GF-D8 (cell line): ENCODE measurements at places on chromosomes 7 and 10.

DNA sequence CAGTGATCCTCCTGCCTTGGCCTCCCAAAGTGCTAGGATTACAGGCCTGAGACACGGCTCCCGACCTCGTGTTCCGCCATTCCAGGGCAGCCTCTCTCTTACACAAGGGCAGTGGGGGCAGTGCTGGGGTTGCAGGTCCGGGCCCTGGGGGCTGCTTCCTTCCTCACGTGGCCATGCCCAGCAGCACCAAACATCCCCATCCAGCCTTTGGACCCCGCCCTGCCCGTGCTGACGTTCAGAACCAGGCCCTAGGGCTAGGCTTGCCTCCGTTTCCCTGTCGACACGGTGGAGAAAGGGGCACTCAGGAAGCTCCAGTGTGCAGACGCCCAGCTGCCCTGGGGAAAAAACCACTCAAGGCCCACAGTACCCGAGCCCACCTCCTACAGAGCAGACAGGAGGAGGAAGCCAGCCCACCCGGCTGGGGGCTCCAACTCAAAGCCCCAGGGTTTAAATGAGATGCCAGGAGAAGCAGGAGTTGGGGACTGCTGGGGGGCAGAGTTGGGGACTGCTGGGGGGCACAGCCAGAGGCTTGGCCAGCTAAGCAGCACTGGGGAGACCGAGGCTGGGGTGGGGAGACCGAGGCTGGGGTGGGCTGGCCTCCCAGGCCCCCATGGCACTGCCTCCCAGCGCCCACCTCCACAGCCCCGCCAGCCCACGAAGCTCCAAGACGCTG is 35.9 kb downstream of the ADAP1 start:
- DNase-seq = no peak

- no peak for DNase-seq
Measured at GRCh38 chr10:107919626-107920235, 755.2 kb upstream of the SORCS1 start.

GRCh38 chr7:152090747-152091146 is 65.3 kb downstream of the GALNT11 start:
- DNase-seq = no peak

GRCh38 chr10:12869427-12869826 is 132.1 kb downstream of the CCDC3 start:
- no peak for DNase-seq

GRCh38 chr7:40604601-40605438 is 470.0 kb downstream of the SUGCT start:
- no peak for DNase-seq

DNA sequence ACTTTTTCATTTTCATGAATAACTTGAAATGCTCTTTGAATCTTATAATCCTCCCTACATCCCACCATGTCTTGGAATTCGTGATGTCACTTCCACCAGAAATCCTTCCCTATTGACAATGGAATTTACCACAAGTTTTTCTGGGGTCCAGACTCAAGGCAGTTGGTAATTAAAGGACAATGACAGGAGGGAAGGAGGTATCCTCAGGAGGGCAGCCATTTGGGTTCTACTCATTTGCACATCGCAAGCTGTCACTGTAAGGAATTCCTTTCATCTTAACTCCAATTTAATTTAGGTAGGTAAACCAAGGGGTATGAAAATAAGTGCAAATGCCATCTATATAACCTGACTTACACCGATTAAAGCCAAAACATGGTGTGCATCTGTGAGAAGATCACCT is 21.9 kb downstream of the LRRC17 start:
- no peak for DNase-seq

- DNase-seq = no peak
Measured at GRCh38 chr7:37247861-37248260, 200.8 kb downstream of the ELMO1 start.

GRCh38 chr7:132577206-132578049 is 1.2 kb upstream of the PLXNA4 start:
- DNase-seq = no peak

DNA sequence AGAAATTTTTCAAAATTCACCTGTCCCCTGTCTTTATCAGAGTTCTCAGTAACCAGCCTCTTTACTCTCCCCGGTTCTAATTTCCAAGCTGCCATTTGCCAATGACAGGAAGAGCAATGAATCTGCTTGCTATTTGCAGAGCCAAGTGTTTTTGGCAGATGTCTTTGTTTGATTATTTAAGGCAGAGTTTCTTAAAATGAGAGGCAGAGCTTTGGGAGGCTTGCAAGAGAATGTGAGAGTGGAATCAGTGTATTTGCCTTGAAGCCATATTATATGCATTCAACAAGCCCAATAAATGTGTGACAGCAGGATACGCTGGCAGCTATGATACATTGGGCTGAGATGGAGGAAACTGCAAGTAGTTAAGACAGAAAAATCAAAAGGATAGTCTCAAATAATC is 196.5 kb downstream of the PHF14 start:
- no peak for DNase-seq

DNA sequence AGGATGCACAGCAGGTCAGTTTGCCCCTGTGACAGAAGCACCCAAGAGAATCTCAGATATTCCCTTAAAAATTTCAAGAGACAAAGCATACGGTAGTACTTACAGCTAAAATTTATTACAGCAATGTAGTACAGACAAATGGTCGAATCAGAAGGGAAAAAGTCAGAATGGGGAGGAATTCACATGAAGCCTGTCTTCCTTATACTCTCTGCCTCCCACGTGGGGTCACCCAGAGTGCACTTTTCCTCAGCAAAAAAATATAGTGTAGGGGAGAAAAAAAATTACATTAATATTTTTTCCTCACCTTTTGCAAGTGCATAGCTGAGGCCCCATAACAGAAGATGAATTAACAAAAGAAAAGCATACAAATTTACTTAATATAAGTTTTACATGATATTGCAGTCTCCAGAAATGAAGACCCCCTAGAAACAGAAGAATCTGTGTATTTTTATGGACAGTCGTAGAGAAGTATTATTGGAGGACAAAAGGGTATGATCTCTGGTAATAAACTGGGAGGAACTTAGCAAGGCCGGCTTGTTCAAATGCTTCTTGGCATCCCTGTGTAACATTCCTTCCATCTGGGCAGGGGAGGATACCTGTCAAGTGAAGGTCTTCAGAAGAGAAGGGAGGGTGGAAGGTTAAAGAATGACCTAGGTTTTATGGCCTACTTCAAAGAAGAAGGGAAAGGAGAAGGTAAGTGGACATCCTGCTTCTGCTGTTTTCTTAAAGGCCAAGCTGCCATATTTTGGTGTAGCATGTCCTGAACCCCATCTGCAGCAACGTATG is 270.6 kb upstream of the MAGI2 start:
- no peak for DNase-seq

- peak; percentile 59 for DNase-seq
Measured at GRCh38 chr10:3850999-3851937, 66.3 kb upstream of the KLF6 start.

GRCh38 chr7:140023728-140024127 is 39.0 kb downstream of the PARP12 start:
- DNase-seq = no peak

DNA sequence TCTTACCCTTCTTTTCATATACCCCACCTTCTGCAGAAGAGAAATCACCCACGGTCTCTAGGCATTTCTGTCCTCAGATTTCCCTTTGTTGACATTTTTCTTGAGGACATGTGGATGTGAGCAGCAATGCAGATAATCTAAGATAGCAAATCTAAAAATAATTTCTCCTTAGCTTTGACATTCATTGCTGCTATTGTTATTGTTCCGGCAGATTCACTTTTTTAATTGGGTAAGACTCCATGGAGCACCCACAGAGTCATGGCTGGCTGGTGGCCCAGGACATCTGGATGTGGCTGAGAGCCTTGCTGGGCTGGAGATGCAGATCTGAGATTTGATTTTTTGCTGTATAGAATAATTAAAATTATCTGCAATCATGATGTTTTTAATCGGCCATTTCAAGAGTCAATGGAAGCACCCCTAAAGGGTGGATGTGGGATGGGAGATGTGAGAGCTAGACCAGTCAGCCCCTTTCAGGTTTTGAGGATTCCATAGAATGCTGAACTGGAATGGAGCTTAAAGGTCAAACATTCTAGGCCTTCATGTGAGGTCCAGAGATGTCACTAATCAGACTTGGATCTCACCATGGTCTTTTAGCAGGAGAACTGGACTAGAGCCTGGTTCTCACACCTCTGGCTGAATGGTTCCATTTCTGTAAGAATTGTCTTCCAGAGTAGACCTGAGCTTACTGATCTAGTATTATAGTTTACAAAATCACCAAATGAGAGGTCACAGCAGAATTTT is 37.5 kb downstream of the TAS2R41 start:
- no peak for DNase-seq

GRCh38 chr10:75202321-75203045 is 8.1 kb upstream of the VDAC2 start:
- no peak for DNase-seq

- DNase-seq = no peak
Measured at GRCh38 chr7:144049491-144049890, 743 bp downstream of the OR2A5 start.

DNA sequence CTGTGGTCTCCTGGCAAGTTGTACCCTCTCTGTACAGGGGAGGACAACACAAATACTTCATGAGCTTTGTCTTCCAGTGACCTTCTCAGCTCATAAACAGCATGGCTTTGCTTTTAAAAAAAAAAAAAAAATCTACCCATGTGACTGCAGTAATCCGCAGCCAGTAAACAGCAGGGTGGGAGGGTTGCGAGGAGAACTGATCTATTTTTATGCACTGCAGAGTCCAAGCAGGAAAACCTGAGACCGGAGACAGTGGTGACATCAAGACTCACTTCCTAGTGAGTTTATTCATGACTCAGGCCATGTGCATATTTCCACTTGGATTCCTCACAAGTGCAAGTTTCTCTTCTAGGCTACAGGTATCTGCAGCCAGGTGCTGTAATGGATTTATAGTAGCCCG is 127.9 kb downstream of the NRF1 start:
- DNase-seq = no peak

DNA sequence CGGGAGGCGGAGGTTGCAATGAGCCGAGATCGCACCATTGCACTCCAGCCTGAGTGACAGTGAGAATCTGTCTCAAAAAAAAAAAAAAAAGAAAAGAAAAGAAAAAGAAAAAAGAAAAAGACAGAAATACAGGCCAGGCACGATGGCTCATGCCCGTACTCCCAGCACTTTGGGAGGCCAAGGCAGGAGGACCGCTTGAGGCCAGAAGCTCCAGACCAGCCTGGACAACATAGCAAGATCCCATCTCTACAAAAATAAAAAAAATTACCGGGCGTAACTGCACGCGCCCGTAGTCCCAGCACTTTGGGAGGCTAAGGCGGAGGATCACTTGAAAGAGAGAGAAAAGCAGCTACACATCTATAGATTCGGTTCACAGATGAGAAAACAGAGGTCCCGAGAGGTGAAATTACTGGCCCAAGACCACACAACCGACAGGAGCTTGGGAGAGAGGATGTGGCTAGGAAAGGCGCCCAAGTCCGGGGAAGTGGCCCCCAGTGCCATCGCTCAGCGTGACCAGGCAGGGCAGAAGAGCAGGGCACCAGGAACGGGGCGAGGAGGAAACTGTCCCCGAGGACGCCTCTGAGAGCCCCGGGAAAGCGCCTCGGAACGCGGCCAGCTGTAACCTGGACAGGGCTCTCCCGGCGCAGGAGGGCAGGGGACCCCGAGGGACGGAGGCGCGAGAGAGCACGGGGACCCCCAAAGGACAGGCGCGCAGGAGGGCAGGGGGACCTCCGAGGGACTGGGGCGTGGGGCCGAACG is 612 bp downstream of the SNX8 start:
- DNase-seq = no peak

- no peak for DNase-seq
Measured at GRCh38 chr10:6973899-6974298, 393.8 kb upstream of the PRKCQ start.

- DNase-seq = no peak
Measured at GRCh38 chr10:26566525-26567350, 128.6 kb downstream of the APBB1IP start.

DNA sequence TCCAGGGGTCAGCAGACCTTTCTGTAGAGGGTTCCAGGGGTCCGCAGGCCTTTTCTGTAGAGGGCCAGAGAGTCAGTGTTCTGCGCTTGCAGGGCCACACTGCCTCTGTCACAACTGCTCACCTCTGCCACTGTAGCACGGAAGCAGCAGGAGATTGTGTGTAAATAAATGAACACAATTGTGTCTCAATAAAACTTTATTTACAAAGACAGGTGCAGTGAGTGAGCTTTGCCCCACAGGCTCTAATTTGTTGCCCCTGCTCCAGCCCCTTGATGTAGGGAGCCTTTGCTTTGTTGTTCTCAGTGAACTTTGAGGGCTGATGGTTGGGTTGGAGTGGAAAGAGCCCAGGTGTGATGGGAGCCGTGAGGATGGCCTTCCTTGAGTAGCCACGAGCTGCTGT is 67.8 kb downstream of the MGMT start:
- DNase-seq = no peak

DNA sequence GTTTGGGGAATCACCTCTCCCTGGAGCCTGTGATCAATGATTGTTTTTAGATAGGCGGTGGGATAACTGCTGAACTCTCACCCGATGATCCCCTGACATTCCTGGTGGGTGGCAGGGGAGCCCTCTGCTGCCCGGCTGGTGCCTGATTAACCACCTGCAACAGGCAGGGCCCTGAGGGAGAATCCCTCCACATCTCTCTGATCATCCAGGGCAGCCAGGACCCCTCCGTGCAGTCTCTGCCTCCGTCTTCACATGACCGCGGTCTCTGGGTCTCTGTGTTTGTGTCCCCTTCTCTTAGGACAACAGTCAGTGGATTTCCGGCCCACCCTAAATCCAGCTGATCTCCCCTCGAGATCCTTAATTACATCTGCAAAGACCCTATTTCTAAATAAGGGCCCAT is 17.4 kb downstream of the CALML5 start:
- DNase-seq = no peak

DNA sequence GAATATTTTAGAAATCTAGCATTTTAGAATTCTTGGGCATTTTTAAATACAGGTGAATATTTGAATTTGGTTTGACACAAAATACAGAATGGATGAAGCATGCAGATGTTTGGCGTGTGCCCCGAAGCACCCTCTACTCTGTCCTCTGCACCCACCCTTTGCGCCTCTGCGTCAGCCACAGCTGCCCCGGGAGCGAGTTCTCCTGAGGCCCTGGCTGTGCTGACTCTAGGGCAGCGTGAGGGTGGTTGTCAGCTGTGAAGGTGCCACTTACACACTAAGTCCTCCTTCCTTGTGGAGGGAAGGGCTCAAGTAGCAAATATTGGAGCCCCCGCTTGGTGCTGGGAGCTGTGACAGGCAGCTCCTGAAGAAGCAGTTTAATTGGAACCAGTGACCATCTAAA is 48.4 kb downstream of the DAGLB start:
- no peak for DNase-seq

DNA sequence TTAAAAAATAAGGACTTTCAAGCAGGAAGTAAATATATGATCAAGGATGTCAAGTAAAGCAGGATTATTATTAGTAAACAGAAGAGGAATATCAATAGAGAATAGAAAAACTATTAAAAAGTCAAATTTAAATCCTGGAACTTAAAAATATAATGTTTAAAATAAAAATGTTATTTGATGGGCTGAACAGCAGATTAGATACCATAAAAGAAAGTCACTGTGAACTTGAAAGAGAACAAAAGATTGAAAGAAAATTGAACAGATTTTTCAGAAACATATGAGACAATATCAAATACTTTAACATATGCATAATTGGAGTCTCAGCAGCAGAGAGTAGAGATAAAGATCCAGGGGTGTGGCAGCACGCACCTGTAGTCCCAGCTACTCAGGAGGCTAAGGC is 1213.7 kb upstream of the AUTS2 start:
- DNase-seq = no peak
